ENCODE measurements at places on chromosomes 3 and 15.

GRCh38 chr15:65414841-65415621 is 7.7 kb downstream of the IGDCC4 start:
- DNase-seq, result no peak

GRCh38 chr3:159818399-159818798 is 170.2 kb upstream of the IL12A start:
- DNase-seq, result no peak

GRCh38 chr3:127224118-127224517 is 31.2 kb downstream of the PRR23E start:
- DNase-seq, result no peak

- no peak for DNase-seq
Observed at GRCh38 chr3:9747267-9747666, 2.5 kb upstream of the OGG1 start.

GRCh38 chr3:64110071-64110470 is 86.8 kb upstream of the PSMD6 start:
- no peak for DNase-seq

DNA sequence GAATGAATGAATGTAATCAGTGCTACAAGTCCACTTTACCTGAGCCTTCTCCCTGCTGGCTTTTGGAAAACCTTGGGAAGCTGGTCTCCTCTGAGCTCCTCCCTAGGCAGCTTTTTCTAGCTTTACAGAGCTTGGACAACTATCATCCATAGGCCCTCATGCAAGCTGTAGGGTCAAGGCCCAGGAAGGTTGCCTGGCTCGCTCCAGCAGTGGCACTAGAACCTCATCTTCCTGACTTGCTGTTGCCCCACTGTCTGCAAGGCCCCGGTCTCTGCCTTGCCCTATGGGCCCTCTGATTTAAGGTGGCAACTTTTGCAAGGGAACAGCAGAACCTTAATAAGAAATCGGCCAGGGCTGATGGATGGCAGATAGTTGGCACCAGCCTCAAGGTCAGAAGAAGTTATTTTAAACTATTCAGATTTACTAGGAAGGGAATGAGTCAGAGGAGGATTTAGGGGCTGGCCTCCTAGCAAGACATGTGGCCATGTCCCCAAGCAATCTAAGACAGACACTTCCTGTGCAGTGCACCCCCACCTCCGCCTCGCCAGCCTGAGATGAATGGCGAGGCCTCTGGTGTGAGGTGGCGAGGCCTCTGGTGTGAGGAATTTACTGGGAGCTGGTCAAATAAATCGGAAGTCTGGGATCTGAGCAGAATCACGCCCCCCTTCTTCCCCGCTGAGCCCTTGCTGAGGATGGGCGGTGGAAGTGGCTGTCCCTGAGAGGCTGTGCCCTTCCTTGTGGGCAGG is 180.8 kb downstream of the MEGF11 start:
- no peak for DNase-seq

- DNase-seq, result no peak
Observed at GRCh38 chr3:165185707-165186327, 10.4 kb downstream of the SLITRK3 start.

GRCh38 chr15:89761009-89761831 is 10.2 kb upstream of the MESP1 start:
- DNase-seq, result no peak

GRCh38 chr15:101269479-101270223 is 7.6 kb downstream of the SELENOS start:
- no peak for DNase-seq

GRCh38 chr3:183158551-183159006 is 4.0 kb downstream of the LAMP3 start:
- DNase-seq, result peak; percentile 13

DNA sequence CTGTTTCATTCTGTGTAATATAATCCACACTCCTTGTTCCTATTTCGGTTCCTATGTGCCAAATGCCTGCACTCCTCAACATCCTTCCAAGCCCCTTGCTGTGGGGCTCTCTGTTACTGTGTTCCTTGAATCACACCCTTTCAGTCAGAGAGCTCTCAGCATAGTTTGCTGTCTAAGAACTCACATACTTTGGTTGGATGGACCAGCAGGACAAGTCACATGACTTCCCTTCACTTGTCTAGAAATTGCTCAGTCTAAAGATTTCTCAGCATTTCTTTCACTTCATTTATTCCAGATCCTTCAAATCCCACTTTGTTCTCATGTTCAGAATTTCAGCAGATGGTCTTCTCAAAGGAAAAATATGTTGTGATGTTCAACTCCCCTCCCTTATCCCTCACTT is 203.5 kb upstream of the PFN2 start:
- no peak for DNase-seq

GRCh38 chr3:61980041-61980440 is 393.3 kb downstream of the FEZF2 start:
- DNase-seq, result no peak

DNA sequence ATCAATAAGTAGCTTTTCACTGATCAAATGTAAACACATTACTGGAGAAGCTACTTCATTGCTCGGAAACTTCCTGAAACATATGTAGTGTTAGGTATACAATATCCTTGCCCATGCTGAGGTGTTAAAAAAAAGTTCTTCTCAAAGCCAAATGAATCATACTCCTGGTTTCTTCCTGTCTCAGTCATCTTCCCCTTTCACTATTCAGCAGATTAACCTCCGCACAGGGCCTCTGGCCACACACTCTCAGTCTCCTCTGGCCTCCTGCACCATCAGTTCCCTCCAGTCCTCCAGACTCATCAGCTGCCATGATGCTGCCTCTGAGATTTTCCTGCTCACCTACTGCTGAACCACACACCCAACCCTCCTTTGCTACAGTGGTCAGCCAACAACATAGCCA is 70.5 kb upstream of the BOC start:
- no peak for DNase-seq

GRCh38 chr3:128174675-128175590 is 21.7 kb downstream of the EEFSEC start:
- DNase-seq, result no peak

- no peak for DNase-seq
Observed at GRCh38 chr3:105809208-105809888, 59.5 kb downstream of the CBLB start.

GRCh38 chr3:10223676-10224639 is 24.3 kb upstream of the TATDN2 start:
- no peak for DNase-seq

- no peak for DNase-seq
Observed at GRCh38 chr3:98540346-98540745, 8.6 kb downstream of the GPR15 start.

DNA sequence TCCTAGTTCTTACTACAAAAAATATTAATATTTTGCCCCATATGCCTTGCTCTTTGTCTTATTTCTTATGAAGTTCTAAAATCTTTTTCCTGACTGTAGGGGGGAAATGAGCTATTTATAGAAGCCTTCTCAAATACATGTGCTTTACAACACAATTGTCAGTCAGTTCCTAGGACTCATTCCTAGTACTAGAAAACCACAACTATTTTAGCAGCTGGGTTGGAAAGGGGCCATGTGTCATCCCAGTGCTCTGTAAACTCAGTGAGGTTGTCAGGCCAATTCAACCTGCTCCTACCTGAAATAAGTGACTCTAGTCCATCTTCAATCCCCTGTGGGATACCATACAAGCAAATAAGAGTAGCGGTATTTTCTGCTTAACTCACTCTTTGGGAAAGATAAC is 153.8 kb downstream of the ULK4 start:
- DNase-seq, result no peak

DNA sequence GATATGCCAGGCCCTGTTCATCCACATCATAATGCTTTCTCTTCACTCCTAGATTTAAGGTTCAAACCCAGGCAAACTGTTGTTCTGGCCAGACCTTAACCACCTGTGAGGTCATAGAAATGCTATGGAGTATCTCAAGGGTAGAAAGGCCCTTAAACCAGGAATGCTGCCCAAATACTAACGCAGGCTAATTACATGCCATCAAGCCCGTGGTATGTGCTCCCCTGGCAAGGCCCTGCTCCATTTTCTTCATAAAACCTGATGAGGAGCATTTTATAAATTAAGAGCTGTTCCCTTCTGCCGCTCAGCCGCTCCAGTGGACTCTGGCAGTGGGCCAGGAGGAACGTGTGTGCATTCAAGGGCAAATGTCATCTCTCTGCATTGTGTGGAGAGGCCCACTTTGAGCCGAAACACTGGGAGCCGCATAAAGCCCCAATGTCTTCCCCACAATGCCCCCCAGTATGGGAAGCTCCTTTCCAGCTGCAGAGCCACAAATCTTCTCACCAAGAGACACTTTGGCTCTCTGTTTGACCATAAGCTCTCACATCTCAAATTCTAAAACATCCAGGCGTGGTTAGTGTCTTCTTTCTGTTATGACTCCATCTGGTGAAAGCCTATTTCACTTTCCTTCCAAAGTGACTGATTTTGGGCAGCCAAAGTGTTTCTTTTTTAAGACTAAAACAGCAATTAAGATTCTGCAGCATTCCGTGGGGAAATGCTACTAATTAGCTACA is 210.8 kb upstream of the NR2E3 start:
- DNase-seq, result no peak

DNA sequence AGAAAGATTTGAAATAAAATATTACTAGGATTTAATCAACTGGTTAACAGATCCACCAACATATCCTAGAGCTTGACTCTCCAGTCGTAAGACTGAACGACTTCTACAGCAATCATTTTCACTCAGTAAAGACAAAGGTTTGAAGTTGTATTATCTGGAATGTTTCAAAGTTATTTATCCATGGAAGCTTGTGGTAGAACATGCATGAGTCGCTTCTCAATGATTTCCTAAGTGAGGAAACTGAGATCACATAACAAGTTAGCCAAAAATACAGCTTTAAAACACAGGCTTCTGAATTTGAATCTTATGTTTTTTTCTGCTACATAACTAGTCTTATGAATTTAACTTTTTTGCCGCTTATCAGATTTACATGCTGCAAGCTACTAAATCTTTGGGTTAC is 241.8 kb downstream of the FOXP1 start:
- DNase-seq, result no peak

- DNase-seq, result no peak
Observed at GRCh38 chr3:185399737-185400667, 37.1 kb downstream of the MAP3K13 start.

DNA sequence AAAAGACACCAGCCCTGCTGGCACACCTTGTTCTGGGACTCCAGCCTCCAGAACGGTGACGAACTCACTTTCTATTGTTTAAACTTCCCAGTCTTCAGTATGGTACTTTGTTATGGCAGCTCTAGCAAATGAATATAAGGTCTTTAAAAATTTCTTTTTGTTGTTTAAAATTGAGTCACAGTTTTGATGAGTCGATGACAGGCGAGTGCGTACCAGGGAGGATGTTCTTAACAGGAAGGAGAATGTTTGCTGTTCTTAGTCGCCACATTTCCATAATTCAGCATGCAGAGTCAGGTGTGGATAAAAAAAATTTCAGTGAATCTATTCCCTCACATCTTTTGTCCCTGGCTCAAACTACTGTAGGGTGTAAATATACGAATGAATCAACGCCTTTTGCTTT is 12.4 kb downstream of the DNASE1L3 start:
- DNase-seq, result no peak

DNA sequence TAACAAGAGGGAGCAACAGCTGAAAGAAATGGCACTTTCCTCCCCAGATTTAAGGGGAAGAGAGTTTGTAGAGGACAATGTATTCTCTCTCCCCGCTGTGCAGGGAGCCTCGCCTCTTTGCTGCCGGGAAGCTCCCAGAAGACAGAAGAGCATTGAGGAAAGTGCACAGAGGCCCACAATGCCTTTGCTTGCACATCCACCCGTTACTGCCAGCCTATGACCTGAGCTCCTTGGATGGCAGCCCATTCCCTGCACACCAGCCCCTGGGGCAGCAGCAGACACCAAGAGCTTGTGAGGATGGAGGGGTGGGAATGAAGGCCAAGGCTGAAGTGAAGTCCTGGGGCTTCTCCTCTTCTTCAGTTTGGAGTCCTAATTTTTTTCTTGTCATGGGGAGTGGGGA is 67.0 kb downstream of the CLDN11 start:
- DNase-seq, result no peak

DNA sequence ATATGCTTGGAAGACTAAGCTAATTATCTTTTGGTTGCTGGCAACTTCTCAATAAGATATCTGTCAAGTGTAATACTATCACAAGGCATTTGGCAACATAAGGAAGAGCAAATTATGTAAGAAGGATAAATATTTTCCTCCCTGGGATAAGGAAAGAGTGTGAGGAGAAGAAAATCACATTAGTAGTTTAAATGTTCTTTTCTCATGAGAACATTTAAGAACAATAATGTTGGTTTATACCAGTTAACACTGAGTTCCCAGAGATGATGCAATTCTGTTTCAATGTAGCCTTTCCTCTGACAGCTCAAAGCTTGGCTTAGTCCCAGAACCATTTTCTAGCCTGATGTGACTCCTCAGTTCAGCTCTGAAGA is 66.1 kb upstream of the NPHP3 start:
- DNase-seq, result no peak

DNA sequence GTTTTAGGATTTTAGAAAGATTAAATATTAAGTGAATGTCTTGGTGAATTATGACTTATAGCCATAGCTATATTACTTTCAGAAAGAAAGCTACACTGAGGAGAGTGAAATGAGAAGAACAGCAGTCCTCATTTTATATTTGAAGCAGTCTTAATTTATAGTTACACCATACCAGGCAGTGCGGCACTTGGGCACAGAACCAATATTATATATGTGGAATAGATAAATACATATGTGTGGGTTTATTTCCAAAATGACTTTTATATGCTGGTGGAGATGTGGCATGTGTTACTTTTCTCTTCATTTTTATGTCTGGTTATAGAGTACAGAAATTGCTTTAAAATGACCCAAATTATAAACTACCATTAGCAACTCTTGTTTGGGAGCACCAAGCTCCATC is 759.5 kb downstream of the GRM7 start:
- DNase-seq, result no peak

- no peak for DNase-seq
Observed at GRCh38 chr15:91782221-91782620, 71.3 kb upstream of the SLCO3A1 start.

DNA sequence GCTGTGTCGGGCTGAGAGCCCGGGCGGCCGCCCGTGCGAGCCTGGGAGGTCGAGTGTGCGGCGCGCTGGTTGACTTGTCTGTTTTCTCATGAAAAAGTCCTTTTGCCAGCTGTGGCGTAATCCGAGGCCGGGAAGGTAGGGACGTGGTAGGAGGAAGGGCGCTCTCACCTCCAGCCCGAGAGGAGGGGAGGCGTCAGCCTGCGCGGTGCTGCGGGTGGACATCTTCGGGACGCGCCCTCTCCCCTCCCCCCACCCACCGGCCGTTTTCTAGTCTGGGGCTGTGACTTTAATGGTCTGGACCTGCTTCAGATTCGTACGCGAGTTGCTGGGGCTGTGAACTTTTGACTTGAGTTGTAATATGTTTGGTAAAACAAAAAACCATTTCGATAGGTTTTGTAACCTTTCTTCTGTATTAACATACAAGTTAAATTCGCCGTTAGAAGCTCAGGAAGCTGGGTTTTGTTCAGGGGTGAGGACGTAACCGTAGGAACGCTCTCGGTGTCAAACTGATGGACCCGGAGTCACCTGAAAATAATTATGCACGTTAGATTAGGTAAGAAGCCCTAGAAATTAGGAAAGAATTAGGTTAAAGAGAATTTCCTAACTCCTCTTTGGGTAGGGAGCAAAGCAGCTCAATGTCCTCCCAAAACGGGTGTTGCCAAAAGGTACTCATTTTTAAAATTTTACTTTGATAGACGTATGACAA is 762 bp downstream of the NCK1 start:
- no peak for DNase-seq
